Glutamatergic neuron (in vitro differentiated cells): ENCODE measurements at places on chromosomes 3 and 15. TPM values are rescaled to one million over a fixed set of nuclear protein-coding genes. Genes with fewer than 3 reads are reported as not detected.
A peak's percentile ranks its signal among the peaks of the same experiment; 100 is the strongest.

GRCh38 chr15:66019368-66019767 is 150.1 kb downstream of the RAB11A start:
- no peak for DNase-seq

GRCh38 chr15:24848050-24848449 is 106.7 kb upstream of the SNRPN start:
- DNase-seq: peak; percentile 59

DNA sequence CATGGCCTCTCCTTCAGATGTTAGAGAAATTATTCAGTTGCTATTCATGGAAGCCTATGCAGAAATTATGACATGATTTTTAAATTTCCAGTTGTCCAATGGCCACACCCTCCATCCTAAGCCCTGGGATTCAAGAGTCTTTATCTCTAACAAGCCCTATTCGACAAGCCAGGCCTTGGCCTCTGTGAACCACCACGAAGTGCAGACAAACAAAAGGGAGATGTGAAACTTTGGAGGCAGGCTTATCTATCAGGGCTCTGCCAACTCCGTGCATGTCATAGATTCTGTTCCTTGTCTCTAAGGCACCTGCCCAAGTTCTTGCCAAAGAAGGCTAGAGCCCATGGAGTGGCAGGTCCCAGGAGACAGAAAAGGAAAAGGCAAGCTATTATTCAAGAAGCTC is 212.4 kb upstream of the ADAMTS9 start:
- no peak for DNase-seq

DNA sequence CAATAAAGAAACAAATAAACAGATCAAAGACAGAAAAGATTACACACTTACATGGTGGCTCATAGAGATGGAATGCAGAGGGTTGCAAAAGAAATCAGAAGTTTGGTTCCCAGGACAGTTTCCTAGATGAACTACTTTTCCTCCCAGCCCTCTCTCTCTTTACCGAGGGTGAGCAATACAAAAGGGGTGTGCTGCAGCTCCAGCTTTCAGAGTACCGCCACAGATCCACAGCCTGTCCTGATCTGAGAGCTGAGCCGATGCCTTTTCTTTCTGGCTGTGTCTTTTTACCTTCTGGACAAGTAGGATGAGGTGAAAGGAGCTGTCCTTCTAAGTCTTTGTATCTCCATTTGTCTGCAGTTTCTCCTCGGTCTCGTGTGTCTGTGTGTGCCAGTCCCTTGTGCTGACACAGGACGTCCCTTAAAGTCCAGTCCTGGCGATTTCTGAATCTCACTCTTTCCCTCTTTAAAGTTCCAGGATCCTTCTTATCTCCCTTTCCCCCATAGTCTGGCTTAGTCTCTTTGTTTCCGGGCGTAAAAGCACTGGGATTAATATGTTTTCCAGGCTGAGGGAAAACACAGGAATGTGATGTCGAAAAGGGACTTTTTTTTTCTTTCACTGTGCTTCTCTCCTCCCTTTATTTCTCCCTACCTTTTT is 540 bp downstream of the CCDC80 start:
- no peak for DNase-seq

DNA sequence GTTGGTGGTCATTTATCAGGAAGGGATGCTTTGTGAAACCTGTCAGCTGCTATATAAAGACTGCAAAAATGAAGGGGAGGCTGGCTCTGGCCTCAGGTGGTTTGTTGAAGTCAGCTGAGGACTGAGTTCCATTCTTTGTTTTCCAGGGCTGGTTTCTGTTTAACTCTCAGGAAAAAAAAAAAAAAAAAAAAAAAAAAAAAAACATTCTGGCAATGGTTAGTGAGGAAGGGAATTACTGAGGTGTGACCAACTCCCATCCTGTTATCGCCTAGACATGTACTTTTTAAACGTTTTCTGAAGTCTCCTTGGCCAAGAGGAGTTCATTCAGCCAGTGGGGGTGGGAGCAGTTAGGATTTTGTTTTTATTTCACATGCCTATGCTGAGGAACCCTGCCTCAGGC is 316.3 kb downstream of the OXSM start:
- DNase-seq: no peak

- no peak for DNase-seq
These were observed 9.1 kb upstream of the CALML4 start for GRCh38 chr15:68213991-68214837.

DNA sequence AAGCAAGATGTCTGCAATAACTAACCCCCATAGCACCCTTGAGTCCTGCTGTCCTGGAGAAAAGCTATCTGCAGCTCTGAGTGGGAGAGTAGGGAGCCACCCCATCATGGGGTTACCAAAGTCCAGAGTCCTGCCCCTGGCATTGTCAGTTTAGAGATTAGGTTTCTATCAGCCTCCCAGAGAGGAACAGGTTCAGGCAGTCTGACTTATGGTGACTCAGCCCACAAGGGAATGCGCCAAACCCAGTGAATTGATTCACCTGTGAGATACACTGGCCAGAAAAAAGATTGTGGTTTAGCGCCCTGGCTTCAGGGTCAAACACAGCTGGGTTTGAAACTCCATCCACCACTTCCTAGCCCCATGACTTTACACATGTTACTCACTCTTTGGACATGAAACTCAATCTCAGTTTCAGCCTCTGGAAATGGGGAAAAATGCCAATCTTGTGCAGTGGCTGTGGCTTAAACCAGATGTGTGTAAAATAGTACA is 263.6 kb upstream of the HES1 start:
- no peak for DNase-seq

GRCh38 chr3:149277331-149277813 is 55.7 kb upstream of the CP start:
- no peak for DNase-seq

- no peak for DNase-seq
These were observed 286.8 kb upstream of the UMPS start for GRCh38 chr3:124443446-124443845.

SEMA6D gene
- 255 TPM for total RNA-seq

LNP1 gene
- total RNA-seq: 2.0 TPM
